Activated naive CD4-positive, alpha-beta T cell (primary cell): ENCODE measurements at places on chromosomes 5 and 9.

DNA sequence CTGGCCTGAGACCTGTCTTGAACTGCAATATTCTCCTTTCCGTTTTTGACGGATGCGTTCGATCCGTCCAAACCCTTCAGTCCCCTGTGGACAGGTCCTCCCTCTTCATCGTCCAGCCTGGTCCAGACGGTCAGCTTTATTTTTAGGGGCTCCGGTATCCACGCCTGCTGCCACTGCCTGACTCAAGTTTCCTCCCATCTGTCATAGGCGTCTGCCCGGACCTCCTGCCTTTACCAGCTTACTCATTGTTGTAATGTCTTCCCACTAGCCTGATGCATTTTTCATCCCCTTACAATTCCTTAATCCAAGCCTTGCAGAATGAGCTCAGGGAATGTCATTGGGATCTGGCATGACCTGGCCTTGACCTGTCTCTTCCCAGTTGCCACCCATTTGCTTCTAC, 145.8 kb downstream of the TENT4A start:
- DNase-seq = no peak

DNA sequence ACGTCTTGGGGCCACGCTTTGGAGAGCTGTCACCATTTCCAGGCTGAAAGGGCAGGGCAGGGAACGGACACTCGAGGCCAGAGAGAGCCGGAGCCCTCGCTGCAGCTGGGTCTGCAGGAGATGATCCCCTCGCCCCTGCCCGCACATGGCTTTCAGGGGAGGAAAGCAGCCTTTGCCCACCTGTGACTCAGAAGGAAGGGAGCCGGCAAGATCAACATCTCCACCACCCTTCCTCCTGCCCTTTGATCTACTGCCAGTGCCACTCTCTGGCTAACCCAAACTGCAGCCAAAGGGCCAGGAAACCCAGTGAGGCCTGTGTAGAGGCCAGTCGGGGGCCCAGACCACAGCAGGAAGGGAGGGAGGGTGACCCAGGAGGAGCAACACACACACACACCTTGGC, 137.1 kb upstream of the ERCC6L2 start:
- DNase-seq = no peak

DNA sequence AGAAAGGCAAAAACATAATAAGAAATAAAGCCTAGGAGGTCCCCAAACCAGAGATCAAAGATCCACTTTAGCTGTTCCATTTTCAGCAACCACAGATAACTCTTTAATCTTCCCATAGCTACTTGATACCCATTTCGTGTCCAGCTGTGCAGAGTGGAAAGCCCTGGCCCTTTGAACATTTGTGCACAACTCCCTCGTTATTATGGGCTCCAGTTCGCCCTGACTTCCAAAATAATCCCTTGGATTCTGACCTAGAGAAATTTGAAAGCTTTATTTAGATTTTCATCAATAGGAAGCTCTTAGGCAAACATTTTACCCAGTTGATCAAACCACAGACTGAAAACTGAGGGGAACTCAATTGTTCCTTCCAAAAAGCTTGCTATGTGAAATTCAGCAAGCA, 4.8 kb downstream of the MYOT start:
- no peak for DNase-seq

DNA sequence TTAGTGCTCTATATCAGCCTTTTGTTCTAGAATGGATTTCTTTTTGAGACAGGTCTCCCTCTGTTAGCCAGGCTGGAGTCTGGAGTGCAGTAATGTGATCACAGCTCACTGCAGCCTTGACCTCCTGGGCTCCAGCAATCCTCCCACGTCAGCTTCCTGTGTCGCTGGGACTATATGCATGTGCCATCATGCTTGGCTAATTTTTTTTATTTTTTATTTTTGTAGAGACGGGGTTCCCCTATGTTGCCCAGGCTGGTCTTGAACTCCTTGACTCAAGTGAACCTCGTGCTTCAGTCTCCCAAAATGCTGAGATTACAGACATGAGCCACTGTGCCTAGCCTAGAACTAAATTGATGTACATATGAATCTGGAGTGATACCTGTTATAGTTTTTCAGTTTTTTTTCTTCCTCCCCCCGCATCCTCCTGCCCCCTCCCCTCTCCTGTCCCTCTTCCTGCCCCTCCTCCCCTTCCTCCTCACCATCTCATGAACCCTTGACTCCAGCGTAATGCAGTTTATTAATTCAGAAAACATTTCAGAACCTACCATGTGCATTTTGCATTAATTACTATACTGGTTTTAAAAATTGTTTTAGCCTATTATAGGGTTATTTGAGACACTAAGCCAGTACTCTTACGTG, 37.4 kb upstream of the TNFAIP8 start:
- no peak for DNase-seq

- no peak for DNase-seq
Measured at GRCh38 chr5:77396017-77396416, 96.1 kb downstream of the WDR41 start.

GRCh38 chr5:21783074-21783679, 1070.0 kb downstream of the CDH12 start:
- no peak for DNase-seq

DNA sequence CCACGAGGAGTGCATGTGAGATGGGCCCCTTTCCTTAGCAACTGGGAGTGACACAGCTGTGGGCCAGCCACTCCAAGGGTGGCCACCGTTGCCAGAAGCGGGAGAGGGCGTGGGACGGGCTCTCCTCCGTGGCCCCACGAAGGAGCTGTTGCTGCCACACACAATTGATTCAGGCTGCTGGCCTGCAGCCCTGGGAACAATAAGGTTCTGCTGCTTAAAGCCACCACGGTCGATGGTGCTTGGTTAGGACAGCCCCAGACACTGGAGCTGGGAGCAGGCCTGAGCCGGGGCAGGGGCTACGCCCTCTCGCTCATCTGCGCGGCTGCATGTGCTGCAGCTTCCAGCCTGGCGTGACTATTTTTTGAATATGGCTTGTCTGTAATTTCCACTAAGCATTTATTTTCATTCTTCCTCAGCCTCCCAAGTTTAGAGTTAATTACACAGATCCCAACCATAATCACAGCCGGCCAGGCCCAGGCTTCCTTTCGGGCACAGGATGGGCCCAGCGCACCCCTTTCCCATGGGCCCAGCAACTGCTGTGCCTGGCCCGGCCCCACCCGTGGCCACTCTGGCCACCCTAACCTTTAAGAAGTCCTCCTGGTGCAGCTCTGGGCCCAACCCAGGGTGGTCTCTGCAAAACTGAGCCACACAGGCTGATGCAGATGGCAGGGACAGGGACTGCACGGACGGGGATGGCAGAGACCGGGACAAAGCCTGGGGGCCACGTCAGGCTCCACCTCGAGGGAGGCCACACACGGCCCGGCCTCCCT, 49.7 kb downstream of the VAV2 start:
- no peak for DNase-seq

GRCh38 chr9:113012492-113012891, 500 bp upstream of the ZNF883 start:
- DNase-seq = no peak

GRCh38 chr5:140351609-140352334, 5.4 kb upstream of the HBEGF start:
- DNase-seq = no peak
